AG04450 (cell line): ENCODE measurements at places on chromosomes 5 and 9. TPM values are rescaled to one million over a fixed set of nuclear protein-coding genes. Genes with fewer than 3 reads are reported as not detected.

SLC6A19 gene
- polyA plus RNA-seq, result not detected in 2 replicates

DNA sequence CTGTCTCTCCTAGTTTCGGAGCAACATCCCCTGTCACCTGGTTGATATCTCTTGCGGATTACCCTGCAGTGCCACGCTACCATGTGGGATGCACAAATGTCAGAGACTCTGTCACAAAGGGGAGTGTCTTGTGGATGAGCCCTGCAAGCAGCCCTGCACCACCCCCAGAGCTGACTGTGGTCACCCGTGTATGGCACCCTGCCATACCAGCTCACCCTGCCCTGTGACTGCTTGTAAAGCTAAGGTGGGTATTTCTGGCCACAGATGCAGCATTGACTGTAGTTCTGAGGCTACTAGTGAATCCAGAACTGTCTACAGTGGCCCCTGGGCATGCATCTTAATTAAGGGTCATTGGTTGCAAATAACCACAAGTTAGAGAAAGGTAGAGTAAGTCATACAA lies 50.8 kb downstream of the AQP7 start:
- DNase-seq, result no peak

GRCh38 chr5:163815240-163815791 lies 309.9 kb downstream of the MAT2B start:
- no peak for DNase-seq

DNA sequence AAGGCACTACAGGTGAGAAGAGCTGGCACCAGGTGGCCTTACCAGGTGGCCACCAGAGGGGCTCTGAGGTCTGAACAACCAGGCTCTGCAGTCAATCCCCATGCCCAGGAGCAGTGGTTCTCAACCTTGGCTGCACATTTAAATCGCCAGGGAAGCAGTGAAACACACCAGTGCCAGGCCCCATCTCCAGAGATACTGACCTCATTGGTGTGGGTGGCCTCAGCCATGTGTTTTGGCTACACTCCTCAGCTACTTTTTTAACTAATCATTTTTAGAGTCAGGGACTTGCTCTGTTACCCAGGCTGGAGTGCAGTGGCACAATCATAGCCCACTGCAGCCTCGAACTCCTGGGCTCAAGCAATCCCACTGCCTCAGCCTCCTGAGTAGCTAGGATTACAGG lies 56.0 kb downstream of the GABBR2 start:
- no peak for DNase-seq

DNA sequence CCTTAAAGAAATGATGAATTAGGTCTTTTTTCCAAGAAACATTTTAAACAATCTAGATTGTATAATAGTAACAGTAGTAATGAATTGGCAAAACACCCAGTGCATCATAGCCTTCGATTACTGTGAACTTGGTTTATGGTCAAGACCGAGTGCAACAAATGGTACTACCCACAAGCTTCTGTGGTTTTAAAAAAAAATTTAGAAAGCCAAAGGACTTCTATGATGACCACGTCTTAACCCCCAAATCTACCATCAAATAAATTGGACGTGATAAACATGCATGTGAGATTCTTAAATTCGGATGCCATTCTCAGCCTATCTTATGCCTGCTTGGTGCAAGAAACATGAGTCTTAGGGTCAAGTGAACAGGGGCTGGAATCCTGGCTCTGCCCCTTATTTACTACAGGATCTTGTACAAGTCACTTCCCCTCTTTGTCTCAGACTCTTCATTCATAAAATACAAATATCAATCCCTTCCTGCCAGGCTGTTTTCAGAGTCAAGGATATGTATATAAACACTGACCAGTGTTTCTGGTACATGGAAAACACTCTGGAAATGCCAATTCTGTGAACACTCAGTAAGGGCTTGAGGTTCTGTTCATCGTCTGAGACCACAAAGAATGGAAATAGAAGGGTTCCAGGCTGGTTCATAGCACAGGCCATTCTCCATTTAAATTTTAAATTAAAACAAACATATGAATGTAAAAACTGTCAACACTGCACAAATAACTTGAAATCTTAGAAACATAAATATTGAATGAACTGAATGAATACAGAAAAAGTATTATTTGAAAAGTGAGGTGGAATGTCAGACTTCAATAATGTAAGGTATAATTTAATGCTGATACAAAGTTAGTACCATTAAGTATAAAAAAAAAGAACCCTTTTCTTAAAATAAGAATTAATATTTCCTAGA lies 107.8 kb downstream of the NR6A1 start:
- DNase-seq, result no peak

GRCh38 chr9:137463931-137464290 lies 4.8 kb upstream of the NSMF start:
- DNase-seq, result no peak

- DNase-seq, result no peak
Measured at GRCh38 chr5:44697025-44697424, 111.7 kb upstream of the MRPS30 start.

GRCh38 chr9:76588316-76588715 lies 129.3 kb downstream of the GCNT1 start:
- DNase-seq, result no peak

OBP2B gene
- not detected in 2 replicates for polyA plus RNA-seq

DNA sequence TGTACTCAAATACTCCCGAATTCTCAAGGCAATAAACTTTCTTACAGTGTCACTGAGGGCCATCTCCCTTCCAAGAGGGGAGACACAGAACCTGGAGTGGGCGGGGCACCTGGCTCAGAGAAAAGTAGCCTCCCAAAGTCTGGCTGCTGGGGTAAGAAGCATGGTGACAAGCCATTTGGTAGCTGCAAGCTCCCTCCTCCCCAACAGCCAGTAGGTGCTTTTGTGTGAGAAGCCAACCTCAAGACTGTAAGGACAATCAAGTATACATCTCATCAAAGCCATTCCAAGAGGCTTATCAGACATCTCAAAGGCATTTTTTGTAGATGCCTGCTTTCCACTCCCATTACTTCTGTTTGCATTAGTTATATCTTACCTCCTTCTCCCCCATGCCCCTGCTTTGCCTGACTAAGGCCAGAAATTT lies 1.4 kb downstream of the DAB2 start:
- no peak for DNase-seq
